ENCODE measurements at places on chromosomes 1 and 21.

- no peak for DNase-seq
Measured at GRCh38 chr1:181475580-181475979, 7.7 kb upstream of the CACNA1E start.

GRCh38 chr1:150003801-150004200 lies 6.7 kb downstream of the OTUD7B start:
- DNase-seq, result no peak

DNA sequence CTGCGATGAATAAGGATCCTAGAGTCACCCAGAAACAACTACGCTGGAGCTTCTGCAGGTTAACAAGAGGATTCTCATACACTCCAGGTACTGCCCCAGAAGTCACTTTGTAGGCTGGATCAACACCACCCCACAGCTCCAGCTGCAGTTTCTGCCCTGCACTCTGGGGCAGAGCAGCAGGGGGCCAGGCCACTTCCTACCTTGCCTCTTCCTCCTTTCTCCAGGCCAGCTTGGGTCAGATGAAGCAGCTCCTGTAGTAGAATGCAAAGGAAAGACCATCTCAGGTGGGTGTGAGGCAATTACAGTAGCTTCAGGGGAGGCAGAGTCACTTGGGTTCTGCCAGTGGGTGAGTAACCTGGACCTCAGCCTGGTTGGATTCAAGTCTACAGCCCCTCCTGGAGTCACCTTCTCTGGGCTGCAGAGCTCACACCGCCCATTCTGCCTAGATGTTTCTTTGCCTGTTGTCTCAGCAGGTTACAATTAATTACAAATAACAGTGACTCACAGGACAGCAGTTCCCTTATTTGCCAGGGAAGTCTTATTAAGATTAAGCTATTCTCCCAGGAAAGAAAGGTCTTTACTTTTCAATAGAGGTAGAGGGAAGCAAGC lies 24.4 kb upstream of the BCAR3 start:
- no peak for DNase-seq

- no peak for DNase-seq
Measured at GRCh38 chr1:201565024-201565730, 26.2 kb downstream of the NAV1 start.

DNA sequence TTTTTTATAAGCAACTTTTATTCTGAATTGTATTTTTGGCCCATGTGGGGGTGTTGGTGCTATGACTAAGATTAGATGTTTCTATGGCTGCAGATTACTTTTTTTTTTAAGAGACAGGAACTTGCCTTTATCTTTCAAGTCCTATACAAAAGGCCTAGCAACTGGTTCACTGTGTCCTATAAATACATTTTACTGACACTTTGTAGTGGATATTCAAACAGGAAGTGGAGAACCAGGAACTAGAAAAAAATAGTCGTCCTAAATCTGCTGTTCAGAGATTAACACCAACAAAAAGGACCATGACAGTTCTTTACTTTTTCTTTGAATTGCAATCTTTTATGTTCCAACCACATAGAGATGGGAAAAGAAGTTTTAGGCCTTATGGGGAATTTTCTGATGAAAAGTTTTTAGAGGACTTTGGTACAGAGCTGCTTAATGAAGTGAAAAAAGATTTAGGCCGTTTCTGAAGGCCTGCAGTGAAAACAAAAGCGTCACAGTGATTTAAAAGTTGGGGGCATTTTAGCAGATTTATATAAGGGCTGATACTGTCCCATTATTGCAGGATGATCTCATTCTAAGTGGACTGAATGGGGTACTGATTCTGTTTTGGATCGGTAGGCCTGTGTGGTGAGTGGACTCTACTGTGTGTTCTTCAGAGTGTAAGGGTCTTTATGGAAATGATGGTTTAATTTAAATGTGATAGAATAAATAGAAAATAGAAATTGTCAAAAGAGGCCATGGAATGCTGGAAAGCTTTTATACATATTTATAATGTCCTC lies 136.4 kb upstream of the DEPDC1 start:
- no peak for DNase-seq

- no peak for DNase-seq
Measured at GRCh38 chr1:205512059-205513045, 7.9 kb downstream of the CDK18 start.

DNA sequence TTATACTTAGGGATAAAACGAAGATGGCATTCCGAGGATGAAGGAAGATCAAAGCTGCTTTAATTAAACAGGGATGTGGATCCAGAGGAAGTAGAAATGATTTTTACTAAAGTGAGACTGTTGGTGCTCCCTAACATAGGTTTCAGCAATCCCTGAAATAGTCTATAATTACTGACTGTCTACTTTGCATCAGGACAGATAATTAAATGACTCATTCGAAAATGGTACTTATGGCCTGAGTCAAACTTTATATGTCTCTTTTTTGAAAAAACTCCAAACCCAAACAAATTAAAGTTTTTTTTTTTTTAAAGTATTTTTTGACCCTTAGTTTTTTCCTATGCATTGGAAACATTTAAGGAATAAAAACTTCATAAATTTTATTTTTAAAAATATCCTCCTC lies 90.3 kb downstream of the LYST start:
- no peak for DNase-seq

Data from CD8-positive, alpha-beta memory T cell (primary cell).